ENCODE measurements at places on chromosomes 2 and 18. TPM values are rescaled to one million over a fixed set of nuclear protein-coding genes. Genes with fewer than 3 reads are reported as not detected.

Gene CDK15
- not detected for total RNA-seq

Gene APCDD1
- total RNA-seq: 0.15 TPM

GRCh38 chr2:28293416-28293815 is 99.2 kb upstream of the FOSL2 start:
- peaks cover 20% of the 10 kb centered on the region for H3K36me3 ChIP-seq
- no peaks in the 10 kb centered on the region for H3K27me3 ChIP-seq
- no peak overlapping the region for H3K27ac ChIP-seq
- no peak overlapping the region for H3K4me3 ChIP-seq
- H3K4me1 ChIP-seq: no peaks in the 10 kb centered on the region
- no peak for DNase-seq

DNA sequence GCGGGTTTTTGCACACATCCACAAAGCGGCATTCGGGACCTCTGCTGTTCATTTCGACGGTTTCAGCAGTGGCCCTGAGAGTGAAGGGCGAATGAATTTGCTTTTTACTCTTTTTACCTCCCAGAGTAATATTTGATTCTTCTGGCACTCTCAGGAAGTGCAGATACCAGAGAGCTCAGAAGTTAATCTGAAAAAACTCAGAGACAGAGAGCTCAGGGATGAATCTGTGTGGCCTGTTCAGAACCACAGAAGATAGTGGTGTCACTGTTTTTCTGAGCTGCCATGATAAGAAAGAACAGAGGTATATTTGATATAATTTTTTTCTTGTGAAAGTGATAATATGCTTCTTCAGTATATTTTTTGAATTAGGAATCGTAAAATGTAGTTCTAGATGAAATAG is 129.3 kb downstream of the MBP start:
- H3K36me3 ChIP-seq: peaks cover 5% of the 10 kb centered on the region
- DNase-seq: no peak
- H3K27me3 ChIP-seq: no peaks in the 10 kb centered on the region
- no peak overlapping the region for H3K27ac ChIP-seq

- no peak overlapping the region for H3K4me3 ChIP-seq
- H3K27me3 ChIP-seq: peaks cover 10% of the 10 kb centered on the region
- no peak for DNase-seq
- H3K4me1 ChIP-seq: no peaks in the 10 kb centered on the region
Observed at GRCh38 chr2:236642584-236643291, 73.1 kb downstream of the ACKR3 start.

GRCh38 chr2:15400240-15400826 is 160.8 kb downstream of the NBAS start:
- no peaks in the 10 kb centered on the region for H3K27me3 ChIP-seq
- H3K27ac ChIP-seq: no peak overlapping the region
- DNase-seq: no peak
- H3K4me3 ChIP-seq: no peak overlapping the region

DNA sequence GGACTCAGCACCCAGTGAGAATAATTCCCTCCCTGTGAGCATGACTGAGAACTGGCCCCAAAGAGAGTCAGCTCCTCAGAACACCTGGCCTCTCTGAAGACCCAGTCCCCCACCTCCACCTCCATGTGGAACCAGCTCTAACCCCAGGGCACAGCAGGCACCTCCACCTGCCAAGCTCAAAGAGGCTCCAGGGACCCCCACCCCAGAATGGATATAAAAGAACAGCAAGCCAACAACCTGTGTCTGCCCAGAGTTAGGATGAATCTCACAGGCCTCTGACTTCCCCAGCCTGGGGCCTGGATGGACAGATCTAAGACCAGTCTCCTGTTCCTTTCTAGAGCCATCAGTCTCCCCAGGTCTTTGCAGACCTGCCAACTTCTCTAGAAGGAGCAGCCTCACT is 498.5 kb downstream of the EIPR1 start:
- H3K4me3 ChIP-seq: no peak overlapping the region
- no peak overlapping the region for H3K27ac ChIP-seq
- no peaks in the 10 kb centered on the region for H3K27me3 ChIP-seq
- DNase-seq: no peak
- no peaks in the 10 kb centered on the region for H3K36me3 ChIP-seq
